ENCODE measurements at places on chromosomes 7 and 10. TPM values are rescaled to one million over a fixed set of nuclear protein-coding genes. Genes with fewer than 3 reads are reported as not detected.
A peak's percentile ranks its signal among the peaks of the same experiment; 100 is the strongest.

DNA sequence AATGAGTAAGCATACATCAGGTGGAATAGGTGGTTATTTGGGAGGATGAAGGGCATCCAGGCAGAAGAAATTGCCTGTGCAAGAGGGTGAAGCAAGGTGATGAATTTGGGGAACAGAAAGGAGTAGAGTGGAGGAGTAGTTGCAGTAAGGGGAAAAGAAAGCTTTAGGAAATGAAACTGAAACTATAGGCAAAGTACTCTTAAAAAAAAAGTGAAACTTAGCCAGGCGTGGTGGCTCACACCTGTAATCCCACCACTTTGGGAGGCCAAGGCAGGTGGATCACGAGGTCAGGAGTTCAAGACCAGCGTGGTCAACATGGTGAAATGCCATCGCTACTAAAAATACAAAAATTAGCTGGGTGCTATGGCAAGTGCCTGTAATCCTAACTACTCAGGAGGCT is 17.6 kb downstream of the NUP205 start:
- H3K36me3 ChIP-seq, result no peaks in the 10 kb centered on the region
- H3K4me3 ChIP-seq, result no peak overlapping the region
- no peaks in the 10 kb centered on the region for H3K27me3 ChIP-seq
- no peak overlapping the region for H3K27ac ChIP-seq
- DNase-seq, result no peak
- H3K4me1 ChIP-seq, result no peaks in the 10 kb centered on the region

DNA sequence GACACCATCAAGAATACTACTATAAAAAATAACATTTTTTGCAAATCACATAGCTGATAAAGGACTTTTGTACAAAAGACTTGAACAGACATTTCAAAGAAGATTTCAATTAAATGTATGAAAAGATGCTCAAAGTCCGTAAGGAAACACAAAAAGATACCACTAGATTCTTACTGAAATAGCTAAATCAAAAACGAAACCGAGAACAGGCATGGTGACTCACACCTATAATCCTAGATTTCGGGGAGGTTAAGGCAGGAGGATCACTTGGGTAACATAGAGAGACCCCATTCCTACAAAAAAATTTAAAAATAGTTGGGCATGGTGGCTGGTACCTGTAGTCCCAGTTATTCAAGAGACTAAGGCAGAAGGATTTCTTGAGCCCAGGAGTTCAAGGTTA is 520.2 kb upstream of the GRM3 start:
- H3K4me1 ChIP-seq, result no peaks in the 10 kb centered on the region
- no peaks in the 10 kb centered on the region for H3K36me3 ChIP-seq
- DNase-seq, result no peak

DNA sequence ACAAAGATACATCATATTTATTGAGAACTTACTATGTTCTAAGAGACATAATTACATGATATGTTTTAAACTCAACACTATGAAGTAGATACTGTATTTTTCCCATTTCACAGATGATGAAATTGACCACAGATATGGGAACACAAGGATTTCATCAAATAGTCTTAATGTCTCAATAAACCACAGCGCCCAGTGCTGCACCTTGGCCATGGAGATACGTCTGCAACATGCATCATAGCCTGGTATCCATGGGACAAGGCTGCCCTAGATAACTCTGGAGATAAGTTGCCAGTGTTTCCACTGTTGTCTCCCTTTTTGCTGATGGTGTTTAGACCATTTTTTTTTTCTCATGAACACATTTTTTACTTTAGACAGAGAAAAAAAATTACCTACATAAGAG is 97.5 kb downstream of the GNAT3 start:
- H3K4me3 ChIP-seq, result no peak overlapping the region
- H3K36me3 ChIP-seq, result no peaks in the 10 kb centered on the region
- DNase-seq, result no peak

DNA sequence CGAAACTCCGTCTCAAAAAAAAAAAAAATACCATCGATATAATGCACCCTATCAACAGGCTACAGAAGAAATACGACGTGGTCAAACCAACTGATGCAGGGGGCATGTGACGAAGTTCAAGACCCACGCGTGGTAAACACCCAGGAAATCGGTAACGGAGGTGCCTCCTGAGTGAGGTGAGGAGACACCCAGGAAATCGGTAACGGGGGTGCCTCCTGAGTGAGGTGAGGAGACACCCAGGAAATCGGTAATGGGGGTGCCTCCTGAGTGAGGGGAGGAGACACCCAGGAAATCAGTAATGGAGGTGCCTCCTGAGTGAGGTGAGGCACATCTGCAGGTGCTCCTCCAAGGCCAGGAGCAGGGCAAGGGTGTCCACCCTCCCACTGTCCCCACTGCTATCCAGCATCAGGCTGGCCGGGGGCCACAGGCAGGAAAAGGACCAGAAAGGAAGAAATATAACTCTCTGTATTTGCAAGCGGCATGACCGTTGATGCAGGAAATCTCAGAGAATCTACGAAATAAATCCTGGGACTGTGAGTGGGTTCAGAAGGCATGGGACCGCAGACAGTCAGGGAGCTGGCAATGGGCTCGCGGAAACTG is 10.7 kb upstream of the GPR146 start:
- no peaks in the 10 kb centered on the region for H3K36me3 ChIP-seq
- DNase-seq, result no peak
- H3K27ac ChIP-seq, result no peak overlapping the region
- no peak overlapping the region for H3K4me3 ChIP-seq

GRCh38 chr10:65413001-65413400 is 1512.8 kb upstream of the LRRTM3 start:
- DNase-seq, result no peak
- no peaks in the 10 kb centered on the region for H3K27me3 ChIP-seq
- no peak overlapping the region for H3K4me3 ChIP-seq
- H3K36me3 ChIP-seq, result no peaks in the 10 kb centered on the region
- no peak overlapping the region for H3K27ac ChIP-seq

- H3K4me3 ChIP-seq, result no peak overlapping the region
- H3K4me1 ChIP-seq, result no peaks in the 10 kb centered on the region
- H3K27ac ChIP-seq, result no peak overlapping the region
- H3K27me3 ChIP-seq, result no peaks in the 10 kb centered on the region
- no peaks in the 10 kb centered on the region for H3K36me3 ChIP-seq
These were observed 21.9 kb upstream of the SMURF1 start for GRCh38 chr7:99165816-99166215.

DNA sequence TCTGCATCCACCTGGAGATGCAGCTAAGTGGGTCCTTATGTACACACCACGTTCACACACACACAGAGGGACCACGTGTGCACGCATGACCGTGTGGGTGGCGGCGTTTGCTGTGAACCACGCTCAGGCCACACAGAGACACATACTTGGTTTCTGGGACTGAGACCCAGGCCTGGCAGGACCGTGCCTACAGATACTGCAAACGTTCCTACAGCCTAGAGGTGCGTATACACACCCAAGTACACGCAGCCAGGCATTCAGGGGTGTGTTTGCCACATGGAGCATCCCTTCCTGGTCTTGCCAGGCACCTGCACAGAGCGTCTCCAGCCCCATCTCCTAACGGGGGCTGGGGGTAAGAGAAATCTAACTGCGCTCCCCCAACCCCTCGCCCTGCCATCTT is 49.0 kb upstream of the GTF2IRD1 start:
- no peak for DNase-seq
- no peaks in the 10 kb centered on the region for H3K27me3 ChIP-seq
- no peak overlapping the region for H3K27ac ChIP-seq
- no peaks in the 10 kb centered on the region for H3K4me1 ChIP-seq
- H3K36me3 ChIP-seq, result no peaks in the 10 kb centered on the region

GRCh38 chr7:33369888-33370287 is 240.5 kb downstream of the BBS9 start:
- no peaks in the 10 kb centered on the region for H3K27me3 ChIP-seq
- DNase-seq, result no peak
- no peaks in the 10 kb centered on the region for H3K4me1 ChIP-seq
- no peak overlapping the region for H3K4me3 ChIP-seq
- no peak overlapping the region for H3K27ac ChIP-seq
- H3K36me3 ChIP-seq, result no peaks in the 10 kb centered on the region

DNA sequence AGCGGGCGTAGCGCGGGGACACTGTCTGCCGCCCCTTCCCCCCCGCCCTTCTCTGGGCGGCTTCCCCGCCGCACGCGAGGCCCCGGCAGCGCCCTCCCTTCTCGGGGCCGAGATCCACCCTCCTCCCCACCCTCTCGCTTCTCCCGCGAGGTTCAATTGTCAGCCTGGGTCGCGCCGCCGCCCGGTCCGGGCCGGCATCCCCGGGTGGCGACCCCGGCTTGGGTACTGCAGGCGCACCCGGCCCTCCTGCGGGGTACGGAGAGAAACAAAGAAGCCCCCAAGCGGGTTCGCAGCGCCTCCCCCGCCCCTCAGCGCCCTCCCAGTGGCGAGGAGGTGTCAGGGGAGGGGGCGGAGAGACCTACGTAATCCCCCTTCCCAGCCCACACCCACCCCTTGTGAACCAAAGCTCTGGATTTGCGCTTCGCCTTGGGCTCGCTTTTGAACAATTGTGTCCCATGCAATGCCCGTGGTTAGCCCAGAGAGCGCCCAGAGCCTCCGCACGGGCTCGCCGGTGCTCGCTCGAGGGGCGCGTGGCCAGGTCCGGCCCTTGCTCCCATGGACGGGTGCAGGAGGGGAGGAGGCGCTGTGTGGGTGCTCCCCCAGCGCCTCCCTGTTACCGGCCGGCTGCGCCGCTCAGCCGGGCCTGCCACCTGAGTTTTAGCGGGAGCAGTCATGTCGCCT is 634 bp downstream of the HECW1 start:
- H3K4me1 ChIP-seq, result peaks cover 3% of the 10 kb centered on the region
- H3K27me3 ChIP-seq, result no peaks in the 10 kb centered on the region
- H3K4me3 ChIP-seq, result peak overlapping the region; percentile 26
- H3K36me3 ChIP-seq, result no peaks in the 10 kb centered on the region

GRCh38 chr10:82440775-82441174 is 565.8 kb downstream of the NRG3 start:
- H3K4me3 ChIP-seq, result no peak overlapping the region
- DNase-seq, result no peak
- H3K27ac ChIP-seq, result no peak overlapping the region

GRCh38 chr10:73991884-73992245 is 6.1 kb upstream of the VCL start:
- no peaks in the 10 kb centered on the region for H3K36me3 ChIP-seq
- H3K4me3 ChIP-seq, result no peak overlapping the region
- H3K27ac ChIP-seq, result no peak overlapping the region
- H3K27me3 ChIP-seq, result no peaks in the 10 kb centered on the region

- no peak overlapping the region for H3K27ac ChIP-seq
- H3K4me1 ChIP-seq, result no peaks in the 10 kb centered on the region
- no peaks in the 10 kb centered on the region for H3K27me3 ChIP-seq
- H3K4me3 ChIP-seq, result no peak overlapping the region
These were observed 130.0 kb downstream of the ELAPOR2 start for GRCh38 chr7:86929293-86930109.

DNA sequence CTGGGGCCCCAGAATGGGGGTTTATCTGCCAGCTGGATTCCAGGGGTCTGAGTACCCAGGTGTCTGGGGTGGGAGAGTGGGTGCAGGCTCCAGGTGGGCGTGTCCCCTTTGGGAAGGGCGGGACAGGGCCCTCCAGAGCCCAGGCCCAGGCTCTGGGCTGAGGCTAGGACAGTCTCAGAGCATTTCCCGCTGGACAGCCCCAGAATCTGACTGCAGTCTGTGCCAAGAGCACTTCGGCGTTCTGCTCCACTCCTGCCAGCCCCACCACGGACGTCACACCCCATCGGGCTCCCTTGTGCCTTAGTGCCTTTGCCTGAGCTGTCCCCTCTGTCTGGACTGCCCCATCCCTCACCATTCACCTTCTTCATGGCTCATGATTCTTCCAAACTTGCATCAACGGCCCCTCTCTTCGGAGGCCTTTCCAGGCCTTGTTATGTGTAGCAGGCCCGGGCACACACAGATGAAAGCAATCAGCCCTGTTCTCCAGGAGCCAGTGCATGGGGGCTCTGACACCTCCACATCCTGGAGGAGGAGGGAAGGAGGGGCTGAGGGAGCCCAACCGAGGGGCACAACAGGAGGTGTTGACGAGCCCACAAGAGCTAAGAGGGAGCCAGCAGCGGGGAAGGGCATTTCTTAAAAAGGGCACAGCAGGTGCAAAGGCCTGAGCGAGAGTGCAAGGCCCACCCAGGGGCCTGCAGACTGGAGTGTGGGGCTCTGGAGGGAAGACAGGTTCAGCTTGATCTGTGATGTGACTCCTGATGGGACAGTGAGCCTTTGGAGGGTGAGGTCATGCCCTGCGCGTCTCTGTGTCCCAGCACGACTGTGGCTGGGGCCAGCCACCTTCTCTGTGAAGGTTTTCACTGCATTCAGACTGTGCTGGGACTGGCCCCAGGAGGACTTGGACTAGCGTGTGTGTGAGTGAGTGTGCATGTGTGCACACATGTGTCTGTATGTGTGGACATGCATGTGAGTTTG is 41.7 kb downstream of the GTF2IRD1 start:
- H3K27me3 ChIP-seq, result no peaks in the 10 kb centered on the region
- no peak overlapping the region for H3K4me3 ChIP-seq
- DNase-seq, result no peak

- H3K4me1 ChIP-seq, result peaks cover 3% of the 10 kb centered on the region
- no peaks in the 10 kb centered on the region for H3K27me3 ChIP-seq
- H3K27ac ChIP-seq, result no peak overlapping the region
- H3K36me3 ChIP-seq, result no peaks in the 10 kb centered on the region
- H3K4me3 ChIP-seq, result no peak overlapping the region
These were observed 63.3 kb downstream of the AKR1B1 start for GRCh38 chr7:134395604-134396003.

- DNase-seq, result no peak
- H3K4me3 ChIP-seq, result no peak overlapping the region
- H3K27ac ChIP-seq, result no peak overlapping the region
- no peaks in the 10 kb centered on the region for H3K27me3 ChIP-seq
- H3K36me3 ChIP-seq, result no peaks in the 10 kb centered on the region
- H3K4me1 ChIP-seq, result no peaks in the 10 kb centered on the region
These were observed 37.2 kb upstream of the ACSL5 start for GRCh38 chr10:112336556-112337201.

GRCh38 chr7:94445696-94446194 is 51.0 kb downstream of the COL1A2 start:
- no peak overlapping the region for H3K4me3 ChIP-seq
- H3K36me3 ChIP-seq, result no peaks in the 10 kb centered on the region
- DNase-seq, result no peak

- no peaks in the 10 kb centered on the region for H3K27me3 ChIP-seq
- H3K27ac ChIP-seq, result no peak overlapping the region
- no peaks in the 10 kb centered on the region for H3K36me3 ChIP-seq
- peaks cover 8% of the 10 kb centered on the region for H3K4me1 ChIP-seq
These were observed 222.1 kb downstream of the ARHGAP12 start for GRCh38 chr10:31706464-31707092.

Gene GNGT1
- not detected for total RNA-seq

Gene WBP1L
- total RNA-seq, result 50.6 TPM

Gene RHOBTB1
- 9.4 TPM for total RNA-seq

Gene PNLIPRP3
- total RNA-seq, result not detected
